ENCODE measurements at places on chromosomes 1 and 21.

GRCh38 chr1:112693821-112694220, 13.1 kb downstream of the RHOC start:
- DNase-seq = no peak

GRCh38 chr1:194060481-194060880, 874.1 kb upstream of the B3GALT2 start:
- DNase-seq = no peak

GRCh38 chr21:46161633-46162592, 6.5 kb upstream of the FTCD start:
- no peak for DNase-seq

DNA sequence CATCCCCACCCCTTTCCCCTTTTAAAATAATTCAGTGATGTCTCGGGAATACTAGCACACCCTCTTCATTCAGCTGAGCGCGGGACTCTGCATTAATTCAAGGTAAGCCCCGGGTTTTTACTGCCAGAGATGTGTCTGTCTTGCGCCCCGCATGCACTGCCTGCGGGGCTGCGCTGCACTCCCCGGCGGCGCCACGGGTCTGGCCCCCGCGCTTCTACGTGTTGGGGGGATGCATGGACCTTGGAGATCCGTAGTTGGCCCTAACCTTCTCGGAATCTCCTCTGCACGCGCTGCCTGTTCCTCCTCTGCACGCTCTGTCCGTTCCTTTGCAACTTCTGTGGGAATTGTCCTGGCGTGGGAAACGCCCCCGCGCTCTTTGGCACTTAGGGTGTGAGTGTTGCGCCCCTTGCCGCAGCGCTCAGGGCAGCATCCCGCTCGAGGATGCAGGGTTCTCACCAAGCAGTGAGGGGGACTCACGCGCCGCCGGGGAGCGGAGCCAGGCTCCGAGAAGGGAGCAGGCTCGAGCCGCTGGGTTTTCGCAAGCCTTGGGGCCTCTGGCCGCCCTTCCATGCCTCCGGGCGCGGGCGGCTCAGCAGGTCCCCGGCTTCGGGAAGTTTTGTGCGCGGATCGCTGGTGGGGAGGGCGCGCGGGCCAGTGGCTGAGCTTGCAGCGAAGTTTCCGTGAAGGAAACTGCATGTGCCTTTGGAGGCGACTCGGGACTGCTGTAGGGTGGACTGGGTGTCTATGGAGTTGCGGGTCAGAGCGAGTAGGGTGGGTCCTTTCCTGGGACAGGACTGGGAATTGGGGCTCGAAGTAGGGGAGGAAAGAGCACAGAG, 165.1 kb upstream of the CACNA1E start:
- no peak for DNase-seq

DNA sequence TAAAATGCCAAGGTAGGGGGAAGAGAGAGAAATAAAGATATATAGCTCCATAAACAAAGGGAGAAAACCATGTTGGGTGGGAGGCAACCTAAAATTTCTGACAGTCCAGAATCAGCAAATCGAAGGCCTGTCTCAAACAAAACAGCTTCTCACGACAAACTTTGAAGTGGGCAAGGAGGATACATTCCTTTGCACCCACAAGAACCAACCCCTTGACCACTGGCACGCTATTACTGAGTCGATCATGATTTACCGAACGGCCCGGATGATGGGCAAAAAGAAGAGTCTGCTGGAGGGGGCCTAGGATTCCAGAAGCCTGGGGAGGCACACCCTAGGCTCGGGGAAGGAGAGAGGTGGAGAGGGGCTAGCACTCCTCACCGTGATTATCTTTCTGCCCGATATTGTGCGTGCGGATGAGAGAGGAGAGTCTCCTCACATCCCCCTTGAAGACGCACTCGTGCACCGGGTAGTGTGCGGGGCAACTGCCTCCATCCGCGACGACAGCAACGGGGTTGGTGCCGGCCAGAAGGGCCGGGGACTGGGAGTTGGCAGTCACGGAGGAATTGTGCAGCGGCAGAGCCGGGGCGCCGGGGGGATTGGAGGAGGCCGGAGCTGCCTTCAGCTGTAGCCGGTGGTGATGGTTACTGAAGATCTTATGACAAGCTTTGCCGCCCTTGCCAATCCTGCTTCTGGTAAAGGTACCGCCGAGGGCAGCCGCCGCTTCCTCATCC, 756 bp downstream of the ANKRD13C start:
- DNase-seq = no peak

GRCh38 chr1:90155721-90156487, 161.0 kb downstream of the ZNF326 start:
- DNase-seq = no peak

DNA sequence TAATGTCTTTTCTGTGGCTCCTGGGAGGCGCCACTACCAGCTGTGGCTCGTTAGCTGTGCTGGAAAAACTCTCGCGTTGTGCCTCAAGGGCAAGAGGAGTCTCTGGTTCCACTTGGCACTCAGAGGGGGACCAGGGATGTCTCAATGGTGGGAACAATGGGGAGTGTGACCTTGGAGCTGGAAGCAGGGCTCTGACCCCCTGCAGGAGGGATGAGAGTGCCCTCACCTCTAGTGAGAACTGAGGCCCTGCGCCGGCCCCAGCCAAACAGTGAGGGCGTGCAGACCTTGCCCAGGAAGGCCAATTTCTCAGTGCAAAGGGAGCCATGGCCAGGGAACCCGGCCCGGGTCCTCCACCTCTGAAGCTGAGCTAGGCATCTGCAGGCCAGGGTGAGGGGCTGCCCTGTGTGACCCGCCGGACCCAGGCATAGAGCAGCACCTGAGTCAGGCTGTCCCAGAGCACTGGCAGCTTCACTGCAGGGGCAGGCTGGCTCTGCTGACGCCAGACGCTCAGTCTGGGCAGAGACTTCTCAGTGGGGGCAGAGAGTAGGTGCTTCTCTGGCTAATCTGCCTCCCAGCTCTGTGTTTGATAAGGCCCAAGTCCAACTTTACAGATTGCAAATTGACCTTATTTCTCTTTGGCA, 1.8 kb downstream of the RD3 start:
- DNase-seq = no peak

DNA sequence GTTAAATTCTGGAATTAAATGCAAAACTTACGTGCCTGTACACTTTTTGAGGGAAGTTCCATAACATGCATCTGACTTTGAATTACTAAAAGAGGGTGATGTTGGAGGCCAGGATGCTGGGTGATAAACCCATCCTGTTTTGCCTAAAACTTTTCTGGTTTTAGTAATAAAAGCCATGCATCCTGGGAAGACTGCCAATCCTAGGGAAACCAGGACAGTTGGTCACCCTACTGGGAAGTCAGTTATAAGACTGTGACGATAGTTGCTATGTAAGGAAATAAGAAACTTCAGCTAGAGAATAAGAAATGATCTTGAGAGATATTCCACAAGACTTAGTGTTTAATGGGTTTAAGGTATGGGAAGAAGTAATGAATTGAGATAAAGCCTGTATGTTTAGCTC, 336.6 kb upstream of the LYPLAL1 start:
- no peak for DNase-seq

DNA sequence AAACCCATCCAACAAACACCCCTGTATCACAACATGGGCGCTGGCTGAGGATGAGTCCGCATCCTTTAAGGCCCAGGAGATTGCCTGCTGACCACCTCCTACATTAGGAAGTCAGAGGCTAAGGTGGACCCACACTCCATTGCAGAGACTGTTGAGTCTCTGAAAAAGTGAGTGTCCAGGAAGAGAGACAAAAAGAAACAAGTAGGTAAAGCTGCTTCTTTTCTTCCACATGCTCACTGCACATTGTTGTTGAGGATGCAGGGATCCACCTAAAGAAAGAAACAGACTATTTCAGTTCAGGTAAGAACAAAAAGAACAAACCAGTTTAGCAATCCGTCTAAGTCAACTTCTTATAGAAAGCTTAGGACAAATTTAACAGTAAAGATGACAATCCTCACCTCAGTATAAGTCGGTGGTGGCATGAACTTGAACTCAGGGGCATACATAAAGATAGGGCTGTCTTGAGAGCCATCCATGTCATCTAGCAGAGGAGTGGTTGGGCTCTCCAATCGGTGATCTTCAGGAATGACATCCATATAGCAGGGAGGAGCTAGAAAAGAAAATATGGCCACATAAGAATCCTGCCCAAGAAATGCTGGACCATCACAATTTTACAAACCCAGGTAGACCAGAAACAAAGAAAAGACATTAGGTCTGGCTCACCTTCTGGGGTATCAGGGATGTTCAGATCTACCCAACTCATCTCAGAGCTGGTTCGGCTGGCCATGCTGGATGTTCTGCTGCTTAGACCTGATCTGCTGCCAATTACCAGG, 2.6 kb downstream of the TXNIP start:
- no peak for DNase-seq

DNA sequence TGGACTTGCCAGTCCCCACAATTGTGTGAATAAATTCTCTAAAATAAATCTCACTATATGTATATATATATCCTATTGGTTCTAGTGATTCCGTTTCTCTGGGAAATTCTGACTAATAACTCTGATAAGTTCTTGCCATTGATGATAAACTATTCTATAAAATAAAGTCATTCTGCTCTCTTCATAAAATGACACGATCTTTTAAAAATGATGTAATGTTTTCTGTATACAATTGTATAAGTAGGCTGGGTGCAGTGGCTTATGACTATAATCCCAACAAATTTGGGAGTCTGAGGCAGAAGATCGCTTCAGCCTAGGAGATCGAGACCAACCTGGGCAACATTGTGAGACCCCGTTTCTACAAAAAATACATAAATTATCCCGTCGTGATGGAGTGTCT, 541.0 kb upstream of the ADGRL4 start:
- DNase-seq = no peak

GRCh38 chr1:40029608-40030007, 10.9 kb upstream of the CAP1 start:
- DNase-seq = no peak

- DNase-seq = no peak
Observed at GRCh38 chr1:84031802-84032327, 32.9 kb upstream of the TTLL7 start.

- no peak for DNase-seq
Observed at GRCh38 chr1:93576346-93576745, 105.3 kb downstream of the BCAR3 start.

DNA sequence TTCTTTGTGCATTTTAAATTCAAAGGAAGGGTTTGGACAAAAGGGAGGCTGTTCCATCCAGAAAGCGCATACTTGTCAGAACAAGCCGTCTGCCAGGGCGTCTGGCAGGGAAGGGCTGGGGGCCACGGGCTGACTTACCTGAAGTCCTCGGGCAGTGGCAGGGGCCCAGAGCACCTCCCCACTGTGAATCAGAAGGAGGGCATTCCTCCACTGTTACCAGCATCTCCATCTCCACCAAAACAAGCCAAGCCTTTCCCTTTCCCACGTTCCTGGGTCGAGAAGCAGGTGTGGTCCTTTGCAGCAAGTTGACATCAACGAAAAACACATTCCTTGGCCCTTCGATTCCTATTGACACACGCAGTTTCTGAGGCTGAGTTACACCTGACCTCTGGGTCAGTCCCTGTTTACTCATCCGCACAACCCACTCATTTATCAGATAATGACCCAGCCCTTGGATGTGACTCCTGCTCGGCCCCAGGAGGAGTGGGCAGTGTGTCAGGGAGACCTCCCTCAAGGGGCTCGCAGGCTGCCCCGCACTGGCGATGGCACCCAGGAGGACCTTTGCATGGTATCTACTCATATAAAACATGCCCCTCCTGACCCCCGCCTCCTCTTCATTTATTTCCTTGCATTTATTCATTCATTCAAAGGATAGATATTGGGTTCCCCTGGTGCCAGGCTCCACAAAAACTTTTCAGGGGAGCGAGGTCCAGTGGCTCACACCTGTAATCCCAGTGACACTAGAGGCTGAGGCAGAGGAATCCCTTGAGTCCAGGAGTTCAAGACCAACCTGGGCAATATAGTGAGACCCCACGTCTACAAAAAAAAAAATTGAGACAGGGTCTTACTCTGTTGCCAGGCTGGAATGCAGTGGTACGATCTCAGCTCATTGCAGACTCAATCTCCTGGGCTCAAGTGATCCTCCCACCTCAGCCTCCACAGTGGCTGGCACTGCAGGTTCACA, 60.2 kb downstream of the TOMM20 start:
- DNase-seq = no peak

GRCh38 chr21:34305605-34306604, 57.9 kb upstream of the KCNE2 start:
- no peak for DNase-seq
